ENCODE measurements at places on chromosomes 5 and 9.

GRCh38 chr9:37300620-37301019 is 121.9 kb upstream of the GRHPR start:
- DNase-seq: no peak

DNA sequence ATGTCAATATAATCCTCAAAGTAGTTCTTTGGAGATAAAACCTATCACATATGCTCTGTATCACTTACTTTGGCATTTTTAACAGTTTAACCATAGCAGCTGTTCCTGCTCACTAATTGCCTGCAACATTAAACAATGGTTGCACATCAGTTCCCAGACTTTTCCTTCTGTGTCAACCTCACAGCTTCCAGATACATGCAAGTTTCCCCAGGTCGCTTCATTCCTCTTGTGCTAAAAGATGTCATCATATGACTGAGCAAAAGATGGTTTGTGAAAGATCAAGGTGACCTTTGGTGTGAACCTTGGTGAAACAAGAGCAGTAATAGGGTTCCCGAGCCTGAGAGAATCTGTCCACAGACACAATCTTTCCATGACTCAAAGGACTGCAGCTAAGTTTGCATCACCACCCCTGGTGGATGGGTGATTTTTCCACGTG is 500.4 kb upstream of the PAPPA start:
- no peak for DNase-seq

DNA sequence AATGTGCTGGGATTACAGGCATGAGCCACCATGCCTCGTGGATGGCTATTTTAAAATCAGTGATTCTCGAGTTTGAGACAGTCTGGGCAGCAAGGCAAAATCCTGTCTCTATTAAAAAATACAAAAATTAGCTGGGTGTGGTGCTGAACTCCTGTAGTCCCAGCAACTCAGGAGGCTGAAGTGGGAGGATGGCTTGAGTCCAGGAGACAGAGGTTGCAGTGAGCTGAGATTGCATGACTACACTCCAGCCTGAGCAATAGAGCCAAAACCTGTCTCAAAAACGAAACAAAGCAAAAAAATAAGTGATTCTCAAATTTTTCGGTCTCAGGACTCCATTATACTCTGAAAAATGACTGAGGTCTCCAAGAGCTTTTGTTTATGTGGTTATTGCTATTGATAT is 47.9 kb upstream of the HSPA9 start:
- DNase-seq: no peak

DNA sequence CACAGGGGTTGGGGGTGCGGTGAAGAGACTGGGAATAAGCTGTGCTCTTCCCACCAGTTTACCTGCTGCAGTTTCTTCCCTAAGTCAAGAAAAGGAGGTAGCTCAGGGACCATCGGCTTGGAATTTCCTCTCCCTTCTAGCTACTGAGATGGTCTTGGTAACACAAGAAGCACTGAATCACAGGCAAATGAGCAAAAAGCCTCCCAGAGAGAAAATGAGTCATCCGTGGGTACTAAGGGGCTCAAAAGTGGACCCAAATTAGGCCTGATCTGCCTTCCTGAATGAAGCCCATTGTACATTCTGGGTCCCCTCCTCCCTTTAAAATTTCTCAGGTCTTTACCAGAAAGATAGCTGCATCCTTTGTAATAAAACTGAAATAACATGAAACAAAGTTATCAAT is 49.9 kb downstream of the PTPN3 start:
- DNase-seq: no peak

Measured in HAP-1 (cell line).